ENCODE measurements at places on chromosomes 16 and 17.

GRCh38 chr17:57016764-57017116 lies 38.8 kb downstream of the SCPEP1 start:
- DNase-seq, result no peak

- DNase-seq, result no peak
These were observed 79.0 kb upstream of the SMURF2 start for GRCh38 chr17:64741038-64741641.

DNA sequence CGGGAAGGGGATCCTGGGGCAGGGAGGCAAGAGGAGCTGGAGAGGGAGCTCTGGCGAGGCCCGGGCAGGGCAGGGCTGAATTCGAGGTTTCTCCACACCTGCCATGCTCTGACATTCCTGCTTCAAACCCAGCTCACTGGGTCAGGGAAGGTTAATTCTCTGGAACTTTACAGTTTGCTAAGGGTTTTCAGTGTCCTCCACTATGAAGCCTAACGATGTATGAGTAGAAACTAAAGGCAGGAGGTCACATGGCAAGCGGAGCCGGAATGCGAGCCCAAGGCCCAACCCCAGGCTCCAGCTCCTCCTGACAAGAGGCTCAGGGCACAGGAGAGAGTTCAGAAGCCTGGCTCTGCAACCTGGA lies 29.2 kb downstream of the DCAKD start:
- no peak for DNase-seq

- no peak for DNase-seq
These were observed 6.9 kb downstream of the CCR7 start for GRCh38 chr17:40558300-40558889.

GRCh38 chr17:19410091-19410490 lies 941 bp upstream of the RNF112 start:
- DNase-seq, result no peak

GRCh38 chr16:48099455-48099854 lies 56.3 kb downstream of the ABCC12 start:
- no peak for DNase-seq

DNA sequence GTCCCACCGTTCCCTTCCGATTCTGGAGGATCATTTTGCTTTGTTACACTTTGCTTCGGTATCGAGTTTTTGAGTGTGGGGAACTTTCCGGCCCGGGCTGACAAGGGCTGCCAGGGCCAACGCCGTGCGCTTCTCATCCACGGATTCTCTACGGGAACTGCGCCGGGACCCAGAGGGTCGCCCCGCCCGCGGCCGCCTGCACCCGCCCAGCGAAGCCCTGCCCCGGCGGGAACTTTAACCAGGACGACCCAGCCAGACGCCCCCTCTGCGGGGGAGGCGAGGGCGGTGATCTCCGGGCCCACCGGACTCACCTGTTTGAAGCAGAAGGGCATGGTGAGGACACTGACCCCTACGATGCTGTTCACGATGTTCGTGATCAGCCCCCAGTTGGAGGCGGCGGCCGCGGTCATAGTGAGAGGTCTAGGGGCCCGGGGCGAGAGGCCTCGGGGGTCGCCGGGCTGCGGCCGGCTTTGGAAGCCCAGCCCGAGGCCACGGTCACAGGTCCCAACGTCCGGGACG lies 536 bp downstream of the SLC38A10 start:
- no peak for DNase-seq

GRCh38 chr16:67163164-67163998 lies 1.2 kb upstream of the HSF4 start:
- no peak for DNase-seq

GRCh38 chr17:47733047-47733673 lies at the start of gene TBX21:
TBX21 (plus strand) TSS chr17:47733236; CDS start chr17:47733455, 219 bp downstream.
- no peak for DNase-seq

DNA sequence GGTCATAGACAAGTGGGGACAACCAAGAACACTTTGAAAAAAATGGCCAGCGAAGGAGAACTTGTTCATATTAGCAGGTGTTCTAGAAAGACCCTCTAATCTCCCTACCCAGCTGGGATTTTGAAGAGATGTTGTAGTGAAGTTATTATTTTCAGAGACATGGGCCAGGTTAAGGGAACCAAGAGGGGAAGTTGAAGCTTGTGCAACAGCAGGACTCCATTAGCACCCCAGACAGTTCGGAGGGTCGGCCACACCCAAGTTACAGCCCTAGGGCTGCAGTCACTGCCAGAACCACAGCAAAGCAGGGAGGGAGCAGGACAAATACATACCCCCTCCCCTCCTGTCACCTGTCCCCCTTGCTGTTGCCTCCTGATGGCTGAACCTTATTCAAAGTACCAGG lies 42.3 kb downstream of the WSB1 start:
- no peak for DNase-seq

- DNase-seq, result no peak
These were observed 26.9 kb downstream of the CD300A start for GRCh38 chr17:74493331-74493833.

DNA sequence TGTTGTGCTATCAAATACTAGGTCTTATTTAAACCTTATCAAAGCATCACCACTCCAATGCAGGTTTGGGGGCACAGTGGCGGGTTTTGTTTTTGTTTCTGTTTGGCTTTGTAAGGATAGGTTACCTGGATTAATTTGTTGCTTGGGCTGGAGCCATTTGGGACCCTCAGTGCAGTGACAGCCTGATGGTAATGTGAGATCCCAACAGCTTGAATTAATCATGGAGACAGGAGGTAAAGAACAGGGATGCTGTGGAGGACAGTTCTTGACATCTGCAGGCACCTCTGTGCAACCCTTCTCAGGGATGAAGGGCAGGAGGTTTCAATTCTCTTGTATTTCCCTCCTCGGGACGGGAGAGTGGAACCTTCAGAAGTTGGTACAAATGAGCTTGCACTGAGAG lies 40.5 kb downstream of the SHISA9 start:
- no peak for DNase-seq

DNA sequence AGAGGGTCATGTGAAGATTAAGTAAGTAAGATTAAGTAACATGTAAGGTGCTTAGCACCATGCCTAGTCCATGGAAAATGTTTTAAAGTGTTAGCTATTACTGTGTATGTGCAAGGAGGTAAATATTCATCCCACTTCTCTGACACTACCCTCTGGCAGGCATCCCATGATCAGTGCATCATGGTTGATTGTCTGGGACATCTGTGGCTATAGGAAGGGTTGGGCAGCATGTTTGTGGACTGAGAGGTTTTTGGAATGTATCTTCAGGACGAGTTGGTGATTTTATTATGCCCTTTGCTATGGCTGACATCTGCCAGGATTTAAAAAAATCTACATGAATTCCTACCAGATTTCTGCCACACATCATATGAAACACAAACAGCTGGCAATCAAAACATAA lies 6.5 kb upstream of the TAOK1 start:
- no peak for DNase-seq

DNA sequence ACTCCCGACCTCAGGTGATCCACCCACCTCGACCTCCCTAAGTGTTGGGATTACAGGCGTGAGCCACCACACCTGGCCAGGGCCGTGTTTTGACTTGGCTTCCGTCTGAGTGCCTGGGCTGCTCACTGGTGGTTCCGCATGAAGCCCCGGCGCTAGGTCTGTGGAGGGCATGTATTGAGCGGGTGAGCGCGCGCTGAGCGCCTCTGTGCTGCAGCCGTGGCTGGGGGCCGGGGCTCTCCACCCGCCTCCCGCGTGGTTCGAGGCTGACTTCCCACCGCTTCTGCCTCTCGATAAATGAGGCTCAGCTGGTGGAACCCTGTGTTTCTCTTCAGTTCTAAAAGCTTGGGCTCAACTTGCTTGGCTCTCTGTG lies 38.9 kb upstream of the ATP2A3 start:
- no peak for DNase-seq

- DNase-seq, result no peak
These were observed 155.1 kb downstream of the RBFOX1 start for GRCh38 chr16:7487574-7488323.

DNA sequence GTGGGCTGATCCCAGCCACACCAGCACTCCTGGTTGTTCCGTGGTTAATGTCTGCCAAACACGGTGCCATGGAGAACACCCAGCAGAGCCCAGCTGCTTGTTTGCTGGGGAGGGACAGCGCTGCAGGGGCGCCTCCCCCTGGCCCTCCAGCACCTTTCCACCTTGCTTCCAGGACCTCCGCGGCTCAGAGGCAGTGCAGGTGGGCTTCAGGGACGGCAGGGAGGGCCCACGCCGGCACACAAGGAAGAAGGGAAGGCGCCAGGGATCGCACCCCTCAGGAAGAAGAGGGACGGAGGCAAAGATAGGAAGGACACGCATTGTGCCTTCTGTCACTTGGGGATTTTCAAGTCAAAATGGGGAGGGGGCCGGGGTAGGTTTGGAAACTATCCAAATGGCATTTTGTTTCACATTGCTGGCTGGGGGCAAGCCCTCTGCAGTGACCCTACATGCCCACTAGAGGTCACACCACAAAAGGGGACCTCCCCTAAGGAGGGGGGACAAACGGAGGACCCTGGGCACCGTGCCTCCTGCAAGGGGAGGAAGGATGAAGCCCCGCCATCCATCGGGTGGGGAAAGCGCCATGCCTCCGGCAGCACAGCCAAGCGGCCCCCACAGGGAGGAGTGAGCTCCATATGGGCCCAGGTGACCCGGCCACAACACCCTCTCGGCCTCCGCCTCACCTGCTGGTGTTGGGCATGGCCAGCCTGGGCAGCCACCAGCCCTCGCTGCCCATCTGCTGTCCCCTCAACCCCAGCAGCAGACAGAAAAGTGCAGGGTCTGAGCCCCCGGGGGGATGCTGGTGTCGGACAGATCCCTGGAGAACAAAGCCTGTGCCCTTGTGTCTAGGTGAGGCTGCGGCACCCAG lies 7.5 kb upstream of the C16orf95 start:
- no peak for DNase-seq

- no peak for DNase-seq
These were observed 28.7 kb downstream of the UNK start for GRCh38 chr17:75813081-75814020.

DNA sequence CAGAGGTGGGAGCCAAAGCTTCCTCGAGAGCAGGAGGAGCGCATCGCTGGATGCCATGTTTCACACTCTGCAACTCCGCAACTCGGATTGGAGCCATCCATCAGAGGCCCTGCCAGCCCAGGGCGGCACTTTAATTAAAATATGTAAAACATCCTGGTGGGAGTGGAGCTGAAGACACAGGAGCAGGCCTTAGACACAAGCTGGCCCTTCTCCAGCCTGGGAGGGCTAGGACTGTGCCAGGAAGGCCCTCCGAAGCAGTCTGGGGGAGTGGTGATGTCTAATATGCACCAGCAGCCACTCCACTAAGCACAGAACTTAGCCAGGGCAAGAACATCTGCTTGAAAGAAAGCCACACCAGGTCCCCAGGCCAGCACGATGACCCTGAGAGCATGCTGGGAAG lies 5.8 kb upstream of the CCDC182 start:
- no peak for DNase-seq

DNA sequence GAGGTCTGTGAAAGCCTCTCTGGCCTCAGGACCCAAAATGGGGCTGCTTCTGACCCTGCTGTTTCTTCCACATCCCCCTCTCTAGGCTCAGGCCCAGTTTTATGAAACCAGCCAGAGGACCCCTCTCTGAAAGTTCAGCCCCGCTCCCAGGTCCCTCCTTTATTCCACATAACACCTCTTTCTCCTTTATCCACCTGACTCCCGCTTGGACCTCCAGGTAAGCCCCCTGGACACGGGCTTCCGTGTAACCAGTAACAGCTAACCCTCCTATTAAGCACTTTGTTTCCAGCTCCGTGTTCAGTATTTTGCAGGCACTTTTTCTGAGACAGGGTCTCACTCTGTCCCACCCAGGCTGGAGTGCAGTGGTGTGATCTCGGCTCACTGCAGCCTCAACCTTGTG lies 37.4 kb downstream of the PSME3IP1 start:
- no peak for DNase-seq

DNA sequence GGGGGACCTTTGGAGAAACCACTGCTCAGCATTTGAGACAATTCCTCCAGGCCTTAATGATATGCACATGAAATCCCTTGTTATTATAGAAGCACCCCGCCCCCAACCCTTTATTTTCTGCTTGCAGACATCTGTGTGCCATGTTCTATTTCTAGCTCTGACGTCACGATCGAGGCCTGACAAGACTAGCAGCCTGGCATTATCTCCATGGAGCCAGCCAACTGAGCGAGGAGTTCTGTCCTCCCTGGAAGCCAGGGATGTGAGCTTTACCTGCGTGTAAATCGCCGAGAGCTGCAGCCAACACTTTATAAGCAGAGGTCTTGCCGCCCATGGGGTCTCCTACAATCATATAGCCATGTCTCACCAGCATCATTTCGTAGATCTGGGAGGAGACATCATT lies 116.9 kb downstream of the DNAH3 start:
- DNase-seq, result no peak

DNA sequence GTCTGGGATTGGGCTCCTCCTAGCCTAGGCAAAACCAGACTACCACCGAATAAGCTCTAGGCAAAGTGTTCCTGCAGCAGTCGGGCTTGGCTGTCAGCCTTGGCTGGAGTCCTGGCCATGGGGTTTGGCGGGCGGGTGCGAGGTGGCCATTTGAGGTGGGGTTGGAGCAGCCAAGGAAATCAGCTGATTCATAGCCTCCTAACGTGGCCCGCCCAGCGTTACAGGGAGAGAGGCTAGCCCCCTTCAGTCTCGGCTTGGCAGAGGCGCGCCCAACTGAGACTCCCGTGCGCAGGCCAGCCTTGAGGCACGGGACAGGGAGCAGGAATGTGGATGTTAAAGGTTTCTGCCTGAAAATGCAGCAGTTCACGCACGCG lies 1.9 kb downstream of the PMP22 start:
- DNase-seq, result no peak

DNA sequence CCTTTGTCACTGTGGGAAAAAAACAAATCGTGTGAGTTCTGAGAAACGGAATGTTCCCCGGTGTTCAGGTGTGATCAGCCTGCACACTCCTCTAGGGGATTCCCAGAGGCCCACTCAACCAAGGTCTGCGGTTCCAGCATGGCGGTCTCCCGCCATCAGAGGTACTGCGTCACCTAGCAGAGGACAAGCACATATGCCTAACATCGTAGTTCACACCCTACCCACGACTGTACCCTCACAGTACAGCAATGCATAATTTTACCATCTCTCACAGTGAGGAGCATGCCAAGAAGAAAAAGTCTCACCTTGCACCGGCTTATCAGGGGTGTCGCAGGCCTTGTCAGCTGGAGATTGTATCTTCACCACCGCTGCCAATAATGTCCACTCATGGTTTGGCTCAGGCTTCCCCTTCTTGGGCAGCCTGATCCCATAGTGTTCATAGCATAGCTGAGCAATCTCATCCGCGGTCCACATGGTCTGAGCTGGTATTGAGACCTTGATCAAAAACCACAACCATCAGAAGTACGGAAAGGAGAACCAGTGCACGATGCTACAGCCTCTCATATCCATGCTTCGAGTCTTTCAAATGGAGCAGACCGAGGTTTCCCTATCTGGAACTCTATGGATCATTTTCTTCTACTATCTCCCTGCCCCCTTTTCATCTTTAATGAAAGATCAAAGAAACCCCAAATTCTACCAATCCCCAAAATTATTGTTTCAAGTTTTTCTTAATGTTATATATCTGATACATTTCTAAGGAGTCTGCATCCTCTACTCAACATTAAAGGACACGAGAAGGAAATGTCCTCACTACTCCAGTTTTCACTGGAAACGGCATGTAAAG lies 2.5 kb downstream of the ADAT1 start:
- DNase-seq, result no peak

- DNase-seq, result no peak
These were observed 181.2 kb upstream of the AXIN2 start for GRCh38 chr17:65742403-65743307.

GRCh38 chr16:6231398-6231797 lies 1101.2 kb upstream of the RBFOX1 start:
- no peak for DNase-seq

Measured in cortex of kidney (tissue), 1 donor.